Effector memory CD8-positive, alpha-beta T cell (primary cell): ENCODE measurements at places on chromosomes 11 and 22.

DNA sequence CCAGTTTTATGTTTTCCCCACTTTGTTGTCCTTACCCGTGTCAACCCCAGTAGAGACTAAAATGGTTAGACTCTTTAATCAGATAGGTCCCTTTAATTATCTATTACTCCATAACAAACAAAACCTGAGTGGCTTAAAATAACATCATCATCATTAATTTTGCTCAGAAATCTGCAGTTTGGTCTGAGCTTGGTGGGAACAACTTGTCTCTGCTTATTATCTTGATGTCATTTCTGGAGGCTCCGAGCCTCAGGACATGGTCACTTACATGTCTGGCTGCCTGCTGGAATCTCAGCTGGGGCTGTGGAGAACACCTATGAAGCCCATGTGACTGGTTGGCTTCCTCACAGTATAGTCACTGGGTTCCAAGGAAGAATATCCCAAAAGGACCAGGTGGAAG, 26.7 kb downstream of the UVRAG start:
- peaks cover 15% of the 10 kb centered on the region for H3K36me3 ChIP-seq
- H3K4me1 ChIP-seq, result peaks cover 46% of the 10 kb centered on the region
- no peak overlapping the region for H3K27ac ChIP-seq
- no peaks in the 10 kb centered on the region for H3K27me3 ChIP-seq
- H3K4me3 ChIP-seq, result no peak overlapping the region
- no peak for DNase-seq

DNA sequence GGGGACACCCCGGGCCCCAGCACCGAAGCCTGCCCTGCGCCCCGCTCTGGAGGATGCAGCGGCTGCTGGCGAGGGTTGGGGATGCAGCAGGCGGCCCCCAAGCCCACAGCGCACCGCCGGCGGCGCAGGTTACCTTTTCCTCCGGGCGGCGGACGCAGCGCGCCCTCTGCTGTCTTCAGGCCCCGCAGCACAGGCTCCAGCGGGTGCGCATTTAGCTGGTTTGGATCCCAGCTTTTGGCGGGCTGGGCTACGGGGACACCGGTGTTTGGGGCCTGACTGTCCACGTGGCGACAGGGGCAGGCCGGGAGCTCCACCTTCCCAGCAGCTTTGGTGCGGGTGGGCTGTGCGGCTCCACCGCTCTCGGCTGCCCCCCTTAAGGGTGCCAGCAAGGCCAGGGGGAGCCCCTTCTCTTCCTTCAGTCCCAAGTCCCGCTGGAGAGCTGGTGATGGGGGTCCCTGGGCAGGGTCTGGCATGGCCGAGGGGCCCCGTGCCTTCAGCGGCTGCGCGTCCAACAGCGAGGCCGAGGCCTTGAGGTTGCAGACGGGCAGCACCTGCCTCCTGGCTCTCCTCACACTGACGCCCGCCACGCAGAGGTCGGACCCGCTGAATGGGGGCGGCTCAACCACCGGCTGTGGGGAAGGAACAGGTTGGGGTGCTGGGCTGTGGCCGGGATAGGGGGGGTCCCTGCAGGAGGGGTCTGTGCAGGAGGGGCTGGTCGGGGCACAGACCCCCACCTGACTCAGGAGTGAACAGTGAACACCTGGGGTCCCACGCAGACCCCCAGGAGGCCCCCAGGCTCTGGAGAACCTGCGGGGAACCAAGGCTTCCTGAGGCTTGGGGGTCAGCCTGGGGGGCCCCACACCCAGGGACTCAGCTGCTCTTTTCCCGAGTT, 18.0 kb upstream of the IL17REL start:
- no peak overlapping the region for H3K27ac ChIP-seq
- peak; percentile 77 for DNase-seq
- peaks cover 7% of the 10 kb centered on the region for H3K36me3 ChIP-seq
- peaks cover 3% of the 10 kb centered on the region for H3K4me1 ChIP-seq
- no peak overlapping the region for H3K4me3 ChIP-seq

DNA sequence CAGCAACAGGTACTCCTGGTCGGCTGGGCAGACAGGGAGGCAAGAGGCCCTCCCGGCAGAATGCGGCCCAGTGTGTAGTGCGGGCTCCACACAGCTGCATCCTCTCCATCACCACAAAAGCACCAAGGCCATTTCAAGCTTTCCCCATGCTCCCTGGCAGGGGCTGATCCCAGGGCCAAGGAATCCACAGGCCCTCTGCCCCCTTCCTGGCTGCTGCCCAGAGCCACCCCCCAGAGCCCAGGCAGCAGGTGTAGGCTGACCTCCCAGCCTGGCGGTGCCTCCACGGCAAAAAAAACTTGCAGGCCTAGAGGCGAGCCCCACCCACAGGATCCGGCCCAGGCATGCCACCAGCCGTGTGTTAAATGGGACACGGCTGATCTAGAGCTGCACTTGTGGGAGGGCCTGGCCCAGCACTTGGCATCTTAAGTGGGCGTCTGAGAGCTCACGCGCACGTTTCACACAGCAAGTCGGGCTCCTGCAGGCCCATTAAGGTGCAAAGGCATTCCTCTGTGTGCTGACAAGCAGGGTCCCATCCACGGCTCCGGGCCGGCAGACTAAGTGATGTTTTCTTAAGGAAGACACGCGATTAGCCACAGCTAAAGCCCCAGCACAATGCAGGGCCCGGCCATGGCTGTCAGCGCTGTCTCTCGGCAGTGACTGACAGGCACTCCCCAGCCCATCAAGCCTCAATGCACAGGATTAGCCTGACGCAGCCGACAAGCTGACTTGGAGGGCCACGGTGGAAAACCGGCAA, 19.8 kb upstream of the GNB1L start:
- H3K27me3 ChIP-seq, result no peaks in the 10 kb centered on the region
- no peaks in the 10 kb centered on the region for H3K4me1 ChIP-seq
- H3K27ac ChIP-seq, result no peak overlapping the region
- H3K4me3 ChIP-seq, result peak overlapping the region; percentile 36

GRCh38 chr22:24367841-24368240, 59.6 kb upstream of the ADORA2A start:
- H3K36me3 ChIP-seq, result peaks cover 78% of the 10 kb centered on the region
- H3K4me3 ChIP-seq, result no peak overlapping the region

GRCh38 chr11:61546663-61547062, 34.2 kb downstream of the SYT7 start:
- no peak overlapping the region for H3K27ac ChIP-seq
- H3K4me3 ChIP-seq, result no peak overlapping the region
- H3K36me3 ChIP-seq, result no peaks in the 10 kb centered on the region
- H3K4me1 ChIP-seq, result peaks cover 5% of the 10 kb centered on the region

DNA sequence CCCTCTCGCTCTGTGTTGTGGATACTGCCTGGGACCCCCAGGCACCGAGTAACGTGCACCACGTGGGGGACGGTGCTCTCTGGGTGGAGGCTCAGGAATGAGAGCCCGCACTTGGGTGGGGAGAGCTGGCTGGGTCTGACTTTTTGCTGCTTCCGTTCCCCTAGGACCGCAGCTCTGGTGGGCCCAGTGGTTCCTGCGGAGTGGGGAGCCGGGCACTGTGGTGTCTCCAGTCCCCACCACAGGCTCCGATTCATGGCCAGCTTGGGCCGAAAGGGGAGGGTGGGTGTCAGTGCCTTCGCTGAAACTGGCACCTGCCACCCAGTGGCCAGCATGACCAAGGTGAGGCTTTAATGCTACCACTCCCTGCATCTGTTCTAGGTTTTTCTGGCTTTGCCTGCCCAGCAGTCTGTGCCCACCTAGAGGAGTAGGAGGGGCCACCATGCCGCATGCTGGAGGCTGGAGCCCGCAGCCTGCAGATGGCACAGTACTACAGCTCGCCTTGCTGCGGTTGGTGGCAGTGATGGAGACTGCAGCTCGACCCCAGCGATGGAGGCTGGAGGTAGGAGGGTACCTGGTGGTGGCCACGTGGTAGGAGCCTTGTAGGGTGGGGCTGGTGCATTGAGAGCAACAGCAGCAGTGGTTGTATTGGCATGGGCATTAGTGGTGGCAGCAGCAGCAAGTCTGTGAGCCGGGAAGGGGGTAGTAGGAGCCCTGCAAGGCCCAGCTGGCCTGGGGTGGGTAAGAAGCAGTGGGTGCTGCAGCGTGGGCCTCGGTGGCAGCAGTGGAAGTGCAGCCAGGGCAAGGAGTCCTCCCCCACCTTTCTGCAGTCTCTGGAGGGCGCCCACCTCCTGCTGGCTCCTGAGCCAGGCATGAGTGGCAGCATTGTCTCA, 118.8 kb upstream of the VPREB1 start:
- no peak overlapping the region for H3K27ac ChIP-seq
- no peak for DNase-seq
- no peaks in the 10 kb centered on the region for H3K36me3 ChIP-seq
- H3K27me3 ChIP-seq, result peaks cover 22% of the 10 kb centered on the region
- no peaks in the 10 kb centered on the region for H3K4me1 ChIP-seq

DNA sequence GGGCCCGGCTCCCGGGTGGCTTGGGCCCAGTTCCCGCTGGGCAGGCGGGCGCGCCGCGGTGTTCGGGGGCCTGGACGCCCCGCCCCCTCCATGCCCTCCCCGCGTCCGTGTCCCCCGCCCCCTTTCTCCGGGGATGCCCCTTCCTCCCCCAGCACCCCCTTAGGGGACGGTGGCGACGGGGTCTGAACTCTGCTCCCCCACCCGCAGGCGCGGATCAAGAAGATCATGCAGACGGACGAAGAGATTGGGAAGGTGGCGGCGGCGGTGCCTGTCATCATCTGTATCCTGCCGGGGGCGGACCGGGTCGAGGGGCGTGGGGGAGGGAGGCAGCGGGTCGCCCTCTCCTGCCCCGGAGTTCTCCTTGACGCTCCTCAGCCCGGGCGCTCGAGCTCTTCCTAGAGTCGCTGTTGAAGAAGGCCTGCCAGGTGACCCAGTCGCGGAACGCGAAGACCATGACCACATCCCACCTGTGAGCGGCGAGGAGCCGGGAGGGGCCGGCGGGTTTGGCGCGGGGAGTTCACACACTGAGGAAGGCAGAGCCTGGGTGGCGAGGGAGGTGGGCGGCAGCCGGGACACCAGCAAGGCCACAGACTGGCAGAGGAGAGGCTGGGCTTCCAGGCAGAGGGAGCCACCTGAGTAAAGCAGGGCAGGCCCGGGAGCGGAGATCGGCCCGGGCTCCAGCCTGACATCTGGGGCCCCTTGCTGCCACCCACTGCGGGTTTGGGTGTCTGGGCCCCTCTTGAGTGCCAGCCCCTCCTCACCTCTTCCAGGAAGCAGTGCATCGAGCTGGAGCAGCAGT, 546 bp downstream of the DRAP1 start:
- peak overlapping the region; percentile 90 for H3K27ac ChIP-seq
- peak; percentile 56 for DNase-seq
- peaks cover 30% of the 10 kb centered on the region for H3K4me1 ChIP-seq
- peaks cover 52% of the 10 kb centered on the region for H3K36me3 ChIP-seq
- peak overlapping the region; percentile 91 for H3K4me3 ChIP-seq
- H3K27me3 ChIP-seq, result no peaks in the 10 kb centered on the region

GRCh38 chr11:128934351-128934750, 8.3 kb downstream of the TP53AIP1 start:
- H3K27me3 ChIP-seq, result no peaks in the 10 kb centered on the region
- no peak overlapping the region for H3K4me3 ChIP-seq
- H3K27ac ChIP-seq, result no peak overlapping the region
- no peaks in the 10 kb centered on the region for H3K4me1 ChIP-seq
- H3K36me3 ChIP-seq, result peaks cover 3% of the 10 kb centered on the region

DNA sequence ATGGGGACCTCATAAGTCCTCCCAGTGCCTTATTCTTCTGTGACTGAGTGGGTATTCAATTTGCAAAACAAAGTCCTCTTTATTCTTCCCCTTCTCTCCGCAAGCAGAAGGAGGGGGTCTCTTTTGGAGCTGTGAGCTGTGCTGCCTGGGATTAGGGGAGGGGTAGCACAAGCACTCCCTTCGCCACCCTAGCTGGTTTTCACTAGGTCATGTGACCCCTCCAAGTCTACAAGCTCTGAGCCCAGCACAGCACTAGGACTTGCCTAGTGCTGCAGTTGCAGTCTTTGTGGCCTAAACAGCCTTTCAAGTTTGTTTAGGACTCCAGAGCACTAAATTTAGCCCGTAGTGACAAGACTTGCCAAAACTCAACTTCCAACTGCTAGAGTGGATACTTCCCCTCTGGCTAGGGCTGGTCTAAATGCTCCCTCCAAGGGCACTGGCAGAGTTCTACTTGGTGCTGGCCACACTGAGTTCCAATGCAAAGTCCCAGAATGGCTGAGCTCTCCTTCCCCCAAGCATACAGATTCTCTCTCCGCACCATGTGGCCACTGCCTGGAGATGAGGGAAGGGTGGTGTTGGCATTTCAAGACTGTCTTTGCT, 25.4 kb downstream of the TAF1D start:
- peak overlapping the region; percentile 2 for H3K27ac ChIP-seq
- peaks cover 10% of the 10 kb centered on the region for H3K4me1 ChIP-seq
- DNase-seq, result no peak
- no peak overlapping the region for H3K4me3 ChIP-seq
- no peaks in the 10 kb centered on the region for H3K27me3 ChIP-seq

GRCh38 chr22:39510529-39511149, 8.5 kb downstream of the MIEF1 start:
- peaks cover 27% of the 10 kb centered on the region for H3K4me1 ChIP-seq
- H3K4me3 ChIP-seq, result no peak overlapping the region
- no peak for DNase-seq
- no peaks in the 10 kb centered on the region for H3K27me3 ChIP-seq
- no peak overlapping the region for H3K27ac ChIP-seq

- H3K4me3 ChIP-seq, result no peak overlapping the region
- H3K4me1 ChIP-seq, result no peaks in the 10 kb centered on the region
- H3K27ac ChIP-seq, result peak overlapping the region; percentile 23
- DNase-seq, result no peak
These were observed 15.9 kb downstream of the ARFGAP2 start for GRCh38 chr11:47160753-47161133.

DNA sequence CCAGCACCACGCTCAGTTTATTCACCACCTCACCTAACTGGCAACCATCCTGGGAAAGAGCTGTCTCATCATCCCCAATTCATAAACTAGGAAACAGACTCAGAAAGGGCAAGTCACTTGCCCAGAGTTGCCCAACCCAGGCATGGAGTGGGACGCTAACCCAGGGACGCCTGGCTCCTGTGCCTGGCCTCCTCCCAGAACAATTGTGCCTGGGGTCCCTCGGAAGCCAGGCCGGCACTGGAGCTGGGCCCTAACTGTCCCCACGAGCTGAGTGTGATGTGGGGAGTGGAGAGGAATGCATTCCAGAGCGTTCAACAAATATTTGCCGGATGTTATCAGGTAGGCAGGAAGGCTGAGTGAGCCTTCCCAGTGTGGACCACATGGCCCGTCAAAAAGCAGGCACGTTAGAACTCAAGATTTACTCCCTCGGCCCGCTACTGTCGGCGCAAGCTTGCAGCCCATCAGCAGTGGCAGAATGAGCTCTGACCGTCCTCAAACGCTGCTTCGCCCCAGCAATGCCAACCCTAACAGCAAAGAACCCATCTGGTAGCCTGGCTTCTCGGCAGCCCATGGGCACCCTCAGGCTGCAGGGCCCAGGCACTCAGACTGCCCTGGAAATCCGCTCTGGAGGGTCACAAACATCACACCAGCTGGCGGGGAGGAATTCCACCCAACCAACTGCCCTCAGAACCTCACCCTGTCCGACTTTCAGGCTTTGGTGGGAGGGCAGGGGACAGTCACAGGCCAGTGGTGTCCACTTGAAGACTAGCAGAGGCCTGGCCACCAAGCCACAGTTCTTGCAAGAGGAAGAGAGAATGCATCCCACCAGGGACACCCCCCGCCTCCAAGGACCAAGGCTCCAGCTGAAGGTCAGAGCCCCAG, 35.6 kb downstream of the MYH9 start:
- peak overlapping the region; percentile 67 for H3K4me3 ChIP-seq
- H3K36me3 ChIP-seq, result peaks cover 94% of the 10 kb centered on the region
- H3K27me3 ChIP-seq, result no peaks in the 10 kb centered on the region
- peak overlapping the region; percentile 98 for H3K27ac ChIP-seq
- peaks cover 73% of the 10 kb centered on the region for H3K4me1 ChIP-seq
- DNase-seq, result no peak

- H3K27me3 ChIP-seq, result no peaks in the 10 kb centered on the region
- H3K4me1 ChIP-seq, result peaks cover 14% of the 10 kb centered on the region
These were observed 593 bp downstream of the SSH3 start for GRCh38 chr11:67303835-67304411.

GRCh38 chr22:35354068-35354467, 26.8 kb upstream of the HMOX1 start:
- no peak overlapping the region for H3K27ac ChIP-seq
- peaks cover 48% of the 10 kb centered on the region for H3K27me3 ChIP-seq
- DNase-seq, result no peak
